Transverse colon (tissue), 4 donors: ENCODE measurements at places on chromosomes 12 and 14. TPM values are rescaled to one million over a fixed set of nuclear protein-coding genes. Genes with fewer than 3 reads are reported as not detected.

Gene DNAI7
- 0.32 TPM for total RNA-seq

Gene POTEG
- not detected for total RNA-seq

Gene PIWIL1
- total RNA-seq = not detected

DNA sequence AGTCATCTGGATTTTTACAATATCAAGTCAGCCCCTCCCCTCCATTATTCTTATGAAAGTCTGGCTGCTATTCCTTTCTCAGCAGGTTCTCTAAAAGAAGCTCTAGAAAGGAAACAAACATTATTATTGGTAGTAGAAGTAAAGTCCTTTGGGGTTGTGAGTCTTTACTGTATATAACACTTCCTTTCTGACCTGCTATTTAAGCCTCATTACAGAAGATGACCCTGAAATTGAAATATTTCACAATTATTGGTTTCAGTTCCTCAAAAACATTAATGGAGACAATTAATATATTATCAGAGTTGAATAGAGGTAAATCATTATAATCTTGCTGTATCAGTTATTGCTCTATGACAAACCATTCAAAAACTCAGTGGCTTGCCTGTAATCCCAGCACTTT lies 19.3 kb downstream of the PLEKHA5 start:
- DNase-seq = no peak
- H3K27ac ChIP-seq = no peak overlapping the region
- H3K27me3 ChIP-seq = no peaks in the 10 kb centered on the region
- H3K36me3 ChIP-seq = no peaks in the 10 kb centered on the region

GRCh38 chr14:102594514-102595175 lies 2.2 kb downstream of the RCOR1 start:
- no peaks in the 10 kb centered on the region for H3K36me3 ChIP-seq
- H3K4me3 ChIP-seq = no peak overlapping the region
- H3K27me3 ChIP-seq = no peaks in the 10 kb centered on the region
- DNase-seq = peak; percentile 85
- H3K27ac ChIP-seq = peak overlapping the region; percentile 93

- H3K4me1 ChIP-seq = no peaks in the 10 kb centered on the region
- H3K36me3 ChIP-seq = no peaks in the 10 kb centered on the region
- H3K4me3 ChIP-seq = no peak overlapping the region
- H3K27me3 ChIP-seq = no peaks in the 10 kb centered on the region
Measured at GRCh38 chr14:83419420-83419819, 1885.8 kb upstream of the SEL1L start.

DNA sequence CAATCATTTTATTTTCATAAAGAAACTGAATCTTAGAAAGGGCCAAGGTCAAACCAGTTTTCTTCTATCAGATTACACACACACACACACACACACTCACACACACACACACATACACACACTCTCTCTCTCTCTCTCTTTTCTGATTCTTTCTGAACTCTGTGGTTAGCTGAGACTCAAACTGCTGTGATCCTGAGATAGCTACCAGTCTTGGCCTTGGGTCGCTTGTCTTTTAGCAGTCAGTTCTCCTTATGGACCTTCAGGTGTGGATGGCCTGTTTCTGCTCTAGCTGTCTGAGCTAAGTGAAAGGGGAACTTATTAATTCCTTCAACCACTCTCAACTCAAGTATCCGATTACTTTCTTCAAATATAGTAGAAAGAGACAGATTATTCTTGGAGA lies 145.1 kb downstream of the GRIP1 start:
- H3K27ac ChIP-seq = no peak overlapping the region
- DNase-seq = no peak
- H3K27me3 ChIP-seq = no peaks in the 10 kb centered on the region
- no peaks in the 10 kb centered on the region for H3K4me1 ChIP-seq
- no peaks in the 10 kb centered on the region for H3K36me3 ChIP-seq
- no peak overlapping the region for H3K4me3 ChIP-seq

GRCh38 chr14:63712123-63712522 lies 15.7 kb downstream of the SGPP1 start:
- H3K36me3 ChIP-seq = no peaks in the 10 kb centered on the region
- no peak overlapping the region for H3K4me3 ChIP-seq
- no peak for DNase-seq
- no peaks in the 10 kb centered on the region for H3K27me3 ChIP-seq
- H3K27ac ChIP-seq = no peak overlapping the region

DNA sequence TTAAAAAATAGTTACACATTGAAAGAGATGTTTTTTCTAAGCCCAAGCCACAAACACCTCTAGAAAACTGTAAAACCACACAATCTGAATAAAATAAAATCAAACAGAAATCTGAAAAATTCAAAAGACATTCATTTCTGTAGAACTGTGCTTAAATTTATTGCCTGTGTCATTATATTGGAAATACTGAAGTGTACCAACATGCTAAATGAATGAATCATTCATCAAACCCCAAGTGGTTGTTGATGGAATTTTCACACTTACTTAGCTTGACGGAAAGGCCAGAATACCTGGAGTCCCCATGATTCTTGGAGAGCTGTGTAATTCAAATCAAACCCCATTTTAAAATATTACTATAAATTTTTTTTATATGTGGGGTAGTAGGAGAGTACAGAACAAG lies 2.7 kb downstream of the KITLG start:
- no peak overlapping the region for H3K4me3 ChIP-seq
- peaks cover 3% of the 10 kb centered on the region for H3K4me1 ChIP-seq
- DNase-seq = no peak

- peak overlapping the region; percentile 4 for H3K4me3 ChIP-seq
- no peaks in the 10 kb centered on the region for H3K27me3 ChIP-seq
- H3K27ac ChIP-seq = peak overlapping the region; percentile 93
- H3K36me3 ChIP-seq = no peaks in the 10 kb centered on the region
- peaks cover 70% of the 10 kb centered on the region for H3K4me1 ChIP-seq
- DNase-seq = peak; percentile 76
Measured at GRCh38 chr12:6199531-6200255, 507 bp upstream of the CD9 start.

DNA sequence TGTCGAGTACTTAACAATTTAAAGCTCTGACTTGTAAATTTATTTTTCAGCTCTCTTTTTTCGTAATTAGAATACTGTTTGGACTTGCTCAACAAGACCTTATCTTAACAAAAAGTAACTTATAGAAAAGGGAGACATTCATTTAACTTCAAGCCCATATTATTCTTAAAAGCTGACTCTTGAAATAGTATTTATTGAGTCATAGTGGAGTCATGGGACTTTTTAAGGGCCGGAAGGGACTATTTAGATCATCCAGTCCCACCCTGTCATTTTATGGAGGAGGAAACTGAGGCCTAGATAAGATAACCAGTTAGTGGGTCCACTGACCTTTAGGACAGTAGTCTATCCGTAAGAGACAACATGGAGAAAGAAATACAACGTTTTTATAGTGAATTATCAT lies 1.5 kb downstream of the RAP1B start:
- peak overlapping the region; percentile 100 for H3K27ac ChIP-seq
- no peak for DNase-seq
- H3K27me3 ChIP-seq = no peaks in the 10 kb centered on the region
- no peaks in the 10 kb centered on the region for H3K36me3 ChIP-seq
